NB4 (cell line): ENCODE measurements at places on chromosomes 4 and X.

GRCh38 chrX:116607776-116608175, 145.0 kb upstream of the CT83 start:
- no peak for DNase-seq

GRCh38 chrX:139795196-139795595, 87.2 kb upstream of the MCF2 start:
- DNase-seq = no peak

DNA sequence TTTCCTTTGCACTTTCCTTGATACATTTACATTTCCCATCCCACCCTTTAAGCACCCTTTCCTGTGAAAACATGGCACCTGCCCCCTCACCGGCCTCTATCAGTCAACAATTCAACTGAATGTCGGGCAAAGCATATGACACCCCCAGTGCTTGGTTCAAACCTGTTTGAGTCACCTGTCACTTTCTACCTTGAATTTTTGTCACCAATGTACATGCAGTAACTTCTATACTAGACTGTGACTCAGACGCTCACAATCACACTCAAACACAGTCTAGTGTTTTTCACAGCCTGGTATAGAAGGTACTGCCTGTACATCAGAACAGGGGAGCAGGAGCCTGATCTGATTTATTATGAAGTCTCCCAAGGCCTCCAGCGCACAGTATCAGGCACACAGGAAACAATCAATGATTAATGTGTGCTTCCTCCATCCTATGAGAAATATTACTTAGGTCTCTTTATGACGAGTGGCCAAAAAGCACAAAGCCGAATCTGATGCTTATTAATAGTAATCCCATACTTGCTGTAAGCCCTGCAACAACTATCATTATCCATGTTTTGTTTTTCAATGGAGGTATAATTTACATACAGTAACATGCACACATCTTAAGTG, 49.2 kb upstream of the FAM9C start:
- no peak for DNase-seq

GRCh38 chrX:153814591-153815315, 15.6 kb downstream of the PDZD4 start:
- peak; percentile 41 for DNase-seq

DNA sequence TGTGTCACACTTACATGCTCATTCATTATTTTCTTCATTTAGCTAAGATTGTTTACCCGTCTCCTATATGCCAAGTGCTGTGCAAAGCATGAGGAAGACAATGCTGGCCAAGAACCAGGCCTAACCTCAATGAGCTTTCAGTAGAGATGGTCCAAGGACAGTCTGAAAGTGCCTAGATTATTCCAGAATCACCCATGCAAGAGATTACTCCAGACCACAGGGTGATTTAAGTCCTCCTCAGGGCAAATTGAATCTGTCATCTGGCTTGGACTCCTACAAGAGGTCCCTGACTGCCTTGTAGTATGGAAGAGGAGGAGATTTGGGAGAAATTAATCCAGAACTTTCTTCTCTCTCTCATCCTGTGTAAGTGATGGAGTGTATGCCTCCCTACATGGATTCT, 99.4 kb upstream of the NDP start:
- DNase-seq = no peak
